Left ventricle myocardium superior (tissue), 1 donor: ENCODE measurements at places on chromosomes 3 and 15. TPM values are rescaled to one million over a fixed set of nuclear protein-coding genes. Genes with fewer than 3 reads are reported as not detected.

DNA sequence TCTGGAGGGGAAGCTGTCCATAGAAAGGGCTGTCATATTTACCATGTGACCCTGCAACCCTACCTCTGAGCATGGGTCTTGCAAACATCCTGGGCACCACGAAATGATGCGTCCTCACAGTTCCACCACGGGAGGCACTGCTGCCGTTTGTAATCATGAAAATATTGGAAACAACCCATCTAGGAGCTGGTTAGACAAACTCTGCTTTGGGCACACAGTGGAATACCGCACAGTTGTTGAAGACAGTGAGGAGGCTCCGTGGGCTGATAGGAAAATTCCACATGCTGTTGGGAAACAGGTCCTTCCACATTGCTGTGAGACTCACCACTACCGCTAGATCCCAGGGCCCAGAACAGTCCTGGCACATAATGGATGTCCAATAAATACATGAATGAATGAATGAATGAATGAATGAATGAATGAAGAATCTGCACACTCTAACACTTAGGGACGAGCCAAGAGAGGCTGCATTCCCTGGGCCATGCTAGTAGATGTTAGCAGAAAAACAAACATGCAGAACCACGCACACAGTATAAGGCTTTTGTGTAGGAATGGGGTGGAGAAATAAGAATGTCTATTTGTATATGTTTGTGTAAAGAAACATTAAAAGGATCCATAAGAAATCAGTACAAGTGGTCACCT is 40.6 kb downstream of the TPRA1 start:
- no peak for DNase-seq

The NR2F2 gene
- 18.0 TPM for total RNA-seq

DNA sequence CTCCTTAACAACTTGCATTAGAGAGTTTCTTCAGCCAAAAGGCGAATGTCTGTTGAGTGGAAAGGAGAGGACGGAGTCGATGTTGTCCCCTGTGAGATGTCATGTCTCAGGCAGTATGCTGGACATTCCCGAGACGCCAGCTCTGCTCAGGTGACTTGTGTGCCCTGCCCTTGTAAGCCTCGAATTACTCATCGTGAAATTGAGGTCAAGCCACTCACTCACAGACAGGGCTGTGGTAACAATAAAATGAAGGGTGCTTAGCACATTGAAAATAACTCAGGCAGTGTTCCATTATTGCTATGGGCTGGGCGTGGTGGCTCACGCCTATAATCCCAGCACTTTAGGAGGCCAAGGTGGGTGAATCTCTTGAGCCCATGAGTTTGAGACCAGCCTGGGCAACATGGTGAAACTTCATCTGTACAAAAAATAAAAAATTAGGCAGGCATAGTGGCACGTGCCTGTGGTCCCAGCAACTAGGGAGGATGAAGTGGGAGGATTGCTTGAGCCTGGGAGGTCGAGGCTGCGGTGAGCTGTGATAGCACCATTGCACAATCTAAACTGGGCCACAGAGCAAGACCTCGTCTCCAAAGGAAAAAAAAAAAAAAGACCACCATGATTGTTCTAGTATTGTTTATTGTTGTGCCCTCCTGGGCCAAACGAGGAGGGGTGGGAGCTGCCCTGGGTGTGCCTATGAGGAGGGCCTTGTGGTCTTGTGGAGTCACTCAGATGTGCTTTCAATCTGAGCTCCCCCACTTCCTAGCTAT is 214.4 kb downstream of the THSD4 start:
- DNase-seq, result no peak

- no peak for DNase-seq
These were observed 33.2 kb upstream of the SPPL2A start for GRCh38 chr15:50798684-50799083.

- no peak for DNase-seq
These were observed 383.6 kb downstream of the LPP start for GRCh38 chr3:188537606-188538005.

DNA sequence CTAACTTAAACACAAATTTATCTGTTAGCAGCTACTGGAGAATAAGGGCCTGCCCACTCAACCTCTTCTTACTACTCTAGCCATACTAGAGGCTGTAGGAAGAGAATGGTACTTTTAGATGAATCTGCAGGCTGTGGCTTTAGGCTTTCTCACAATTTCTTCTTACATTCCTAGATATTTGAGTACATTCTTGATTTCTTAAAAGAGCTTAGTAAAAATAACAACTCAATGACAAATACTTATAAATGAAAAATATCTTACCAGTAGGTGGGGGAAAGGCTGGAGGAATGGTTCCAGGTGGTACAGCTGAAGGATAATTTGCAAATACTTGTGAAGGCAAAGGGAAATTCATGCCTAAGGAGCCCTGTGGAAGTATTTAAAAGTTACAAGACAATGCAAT is 92.9 kb upstream of the GK5 start:
- DNase-seq, result no peak

- DNase-seq, result peak; percentile 50
These were observed 60.3 kb downstream of the DIPK2A start for GRCh38 chr3:144031938-144032337.

- DNase-seq, result no peak
These were observed 203.9 kb downstream of the PTPRG start for GRCh38 chr3:61765157-61765876.

GRCh38 chr3:11239796-11240195 is 32.4 kb upstream of the ATG7 start:
- DNase-seq, result no peak

The LYZL4 gene
- not detected for total RNA-seq

GRCh38 chr3:66609660-66610561 is 109.1 kb upstream of the LRIG1 start:
- DNase-seq, result no peak

DNA sequence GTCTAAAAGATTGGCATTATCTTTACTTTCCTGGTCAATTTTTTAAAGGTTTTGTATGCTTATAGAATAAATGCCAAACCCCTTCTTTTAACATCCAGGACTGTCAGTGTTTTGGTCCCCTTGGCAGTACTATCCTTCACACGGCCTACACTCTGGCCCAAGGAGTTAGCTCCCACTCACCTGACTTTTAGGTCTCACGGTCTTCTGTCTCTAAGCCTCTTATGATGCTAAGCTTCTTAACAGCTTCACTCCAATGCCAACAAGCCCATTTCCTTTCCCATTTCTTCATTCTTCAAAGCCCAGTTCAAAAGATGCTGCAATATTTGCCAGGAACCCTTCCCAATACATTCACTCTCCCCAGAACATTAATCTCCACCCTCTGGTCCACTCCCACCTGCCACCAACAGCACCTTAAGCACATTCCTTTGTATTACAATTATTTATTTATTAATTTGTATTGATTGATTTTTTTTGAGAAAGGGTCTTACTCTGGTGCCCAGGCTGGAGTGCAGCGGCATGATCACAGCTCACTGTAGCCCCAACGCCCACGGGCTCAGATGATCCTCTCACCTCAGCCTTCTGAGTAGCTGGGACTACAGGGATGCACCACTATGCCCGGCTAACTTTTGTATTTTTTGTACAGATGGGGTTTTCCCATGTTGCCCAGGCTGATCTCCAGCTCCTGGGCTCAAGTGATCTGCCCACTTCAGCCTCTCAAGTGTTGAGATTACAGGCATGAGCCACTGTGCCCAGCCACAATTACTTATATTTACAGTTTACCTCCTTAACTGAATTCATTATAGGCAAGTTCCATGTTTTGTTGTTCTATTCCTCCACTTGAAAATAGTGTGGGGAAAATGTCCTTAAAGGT is 27.8 kb downstream of the IFT80 start:
- no peak for DNase-seq

DNA sequence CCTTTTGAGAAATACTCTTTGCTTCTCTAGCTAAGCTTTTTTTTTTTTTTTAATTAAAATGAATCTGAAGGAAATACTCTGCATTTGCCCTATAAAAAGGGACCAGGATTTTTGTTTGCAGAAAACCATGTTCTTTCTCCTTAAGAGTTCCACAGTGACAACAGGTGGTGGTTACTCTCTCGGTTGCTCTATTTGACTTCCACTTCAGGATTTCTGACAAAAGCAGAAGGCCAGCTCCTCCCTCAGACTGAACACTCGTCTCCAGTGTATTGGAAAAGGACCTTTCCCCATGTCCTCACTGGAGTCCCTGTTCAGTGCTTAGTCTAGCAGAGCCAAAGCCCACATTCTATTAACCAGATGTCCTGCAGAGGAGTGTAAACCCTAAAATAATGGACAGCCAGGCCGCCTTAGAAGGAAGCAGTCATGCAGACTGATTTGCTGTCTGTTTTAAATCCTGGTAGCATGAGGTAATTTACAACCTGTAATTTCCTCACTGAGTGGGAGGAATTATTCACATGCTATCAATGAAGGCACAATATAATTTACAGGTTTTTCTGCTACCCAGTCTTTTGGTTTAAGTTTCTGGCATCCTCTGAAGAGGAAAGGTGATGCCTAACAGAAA is 599.3 kb downstream of the PYDC2 start:
- DNase-seq, result no peak

GRCh38 chr3:171811913-171812335 is 1.6 kb upstream of the PLD1 start:
- DNase-seq, result no peak

The BUB1B gene
- total RNA-seq, result 1.7 TPM

- no peak for DNase-seq
These were observed 38.6 kb upstream of the FSTL1 start for GRCh38 chr3:120489421-120489820.

The PEX11A gene
- total RNA-seq, result 13.9 TPM

The PODXL2 gene
- 1.5 TPM for total RNA-seq

GRCh38 chr3:190424478-190425439 is 24.9 kb downstream of the TMEM207 start:
- DNase-seq, result peak; percentile 62

The INKA1 gene
- 1.7 TPM for total RNA-seq

DNA sequence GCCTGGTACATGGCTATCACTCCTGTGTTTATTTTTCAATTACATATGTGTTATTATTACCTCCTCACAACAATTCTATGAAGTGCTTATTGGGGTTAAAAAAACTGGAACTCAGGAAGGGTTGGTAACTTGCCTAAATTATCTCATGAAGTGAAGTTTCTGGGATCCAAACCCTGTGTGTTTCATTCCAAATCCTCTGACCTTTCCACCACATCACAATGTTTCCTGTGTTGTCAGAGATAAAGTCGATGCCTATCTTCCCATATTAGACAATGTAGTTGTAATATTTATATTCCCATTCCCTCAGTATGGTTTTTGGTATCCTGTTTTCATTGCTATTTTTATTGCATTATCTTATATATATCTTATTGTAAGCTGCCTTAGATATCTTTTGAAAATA is 269.1 kb upstream of the CFAP20DC start:
- no peak for DNase-seq

GRCh38 chr3:136621628-136622027 is 130.6 kb downstream of the STAG1 start:
- no peak for DNase-seq

- peak; percentile 79 for DNase-seq
These were observed at the start of gene PARP14 for GRCh38 chr3:122680475-122681283. Gene PARP14, plus strand, starts transcription at chr3:122680839. Its CDS starts 45 bp downstream, at chr3:122680884.

DNA sequence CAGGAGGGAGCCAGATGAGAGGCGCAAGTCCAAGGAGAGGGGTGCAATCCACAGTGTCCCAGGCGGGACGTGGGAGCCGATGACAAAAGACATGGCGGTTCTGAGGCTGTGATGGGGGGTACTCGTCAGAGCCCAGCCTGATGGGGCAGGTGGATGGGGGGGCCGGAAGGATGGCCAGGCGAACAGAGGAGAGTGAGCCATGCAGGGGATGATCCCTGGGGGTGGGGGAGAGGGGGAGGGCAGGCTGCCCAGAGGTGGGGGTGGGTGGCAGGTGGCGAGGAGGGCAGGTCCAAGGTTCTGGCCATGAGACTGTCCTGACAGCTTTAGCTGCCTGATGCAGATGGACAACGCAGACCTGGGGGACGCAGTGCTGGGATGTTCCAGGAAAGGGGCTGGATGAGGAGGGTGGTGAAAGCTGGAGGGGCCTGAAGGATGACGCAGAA is 8.9 kb upstream of the CSPG4 start:
- DNase-seq, result no peak

DNA sequence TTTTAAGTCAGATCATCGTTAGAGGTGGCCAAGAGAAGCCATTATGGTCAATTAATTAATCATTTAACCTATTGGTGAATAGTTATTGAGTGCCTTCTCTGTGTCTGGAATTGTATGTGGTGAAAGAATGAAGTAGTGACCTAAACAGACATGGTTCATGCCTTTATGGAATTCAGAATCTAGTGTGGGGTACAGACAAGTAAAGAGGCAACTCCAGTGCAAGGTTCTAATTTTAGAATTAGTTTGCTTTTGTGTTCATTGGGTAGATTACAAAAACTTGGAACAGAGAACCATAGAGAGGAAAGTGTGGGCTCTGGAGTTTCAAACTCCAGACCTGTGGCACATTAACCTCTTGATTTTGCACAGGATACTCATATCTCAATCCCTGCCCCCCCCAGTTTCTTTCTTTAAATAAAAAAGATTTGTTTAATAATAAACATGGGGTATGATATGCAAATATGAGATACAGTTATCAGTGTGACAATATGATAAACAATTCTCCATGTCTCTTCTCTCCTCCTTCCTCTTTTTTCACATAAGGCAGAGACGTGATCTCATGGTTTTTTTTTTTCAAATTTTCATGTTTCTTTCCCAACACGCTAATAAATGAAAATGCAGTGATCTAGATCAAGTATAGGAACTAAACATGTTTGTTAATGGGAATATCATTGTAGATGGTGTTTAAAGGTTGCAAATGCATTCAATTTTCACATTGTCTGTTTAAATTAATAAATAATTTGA is 117.9 kb downstream of the MITF start:
- DNase-seq, result no peak

- DNase-seq, result no peak
These were observed 159.5 kb downstream of the CLSTN2 start for GRCh38 chr3:140094487-140094886.
